ENCODE measurements at places on chromosomes 12 and 14.

DNA sequence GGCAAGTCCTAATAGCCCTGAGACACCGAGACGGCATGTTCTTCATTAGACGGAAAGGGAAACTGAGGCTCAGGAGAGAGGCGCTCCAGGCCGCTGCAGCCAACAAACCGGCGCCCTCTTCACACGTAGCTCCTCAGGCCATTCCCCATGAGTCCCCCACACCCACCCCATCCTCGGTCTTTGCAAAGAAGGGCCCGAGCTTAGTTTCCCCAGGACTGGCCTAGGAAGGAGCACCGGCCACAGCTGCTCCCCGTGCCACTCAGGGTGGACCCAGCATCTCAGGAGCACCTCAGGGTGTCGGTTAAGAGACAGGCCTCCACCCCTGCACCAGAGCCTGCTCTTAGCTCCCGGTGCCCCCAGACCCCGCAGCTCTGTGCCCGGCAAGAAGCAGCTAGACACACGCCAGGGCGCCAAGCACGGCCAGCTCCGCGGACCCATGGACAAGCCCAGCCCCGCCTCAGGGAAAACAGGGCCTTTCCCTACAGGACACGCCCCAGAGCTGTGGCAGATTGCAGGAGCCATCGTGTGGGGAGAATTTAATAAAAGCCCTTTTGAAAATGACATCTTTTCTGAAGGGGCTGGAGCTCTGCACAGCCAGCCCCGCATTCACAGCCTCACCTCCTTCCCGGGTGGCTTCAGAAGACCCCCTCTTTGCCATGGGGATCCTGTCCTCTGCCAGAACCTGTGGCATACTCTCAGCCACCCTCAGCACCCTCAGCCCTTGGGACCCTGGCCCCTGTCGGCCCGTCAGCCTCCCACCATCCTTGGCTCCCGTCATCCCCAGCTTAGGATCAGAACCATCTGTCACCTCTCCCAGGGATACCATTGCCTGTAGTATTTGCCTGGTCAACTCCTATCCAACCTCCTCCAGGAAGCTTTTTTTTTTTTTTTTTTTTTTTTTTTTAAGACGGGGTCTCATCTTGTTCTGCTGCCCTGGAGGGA, 59.7 kb downstream of the LGMN start:
- no peak for DNase-seq
- H3K36me3 ChIP-seq: no peaks in the 10 kb centered on the region
- H3K27ac ChIP-seq: no peak overlapping the region
- H3K4me1 ChIP-seq: no peaks in the 10 kb centered on the region
- peaks cover 9% of the 10 kb centered on the region for H3K27me3 ChIP-seq
- no peak overlapping the region for H3K4me3 ChIP-seq

DNA sequence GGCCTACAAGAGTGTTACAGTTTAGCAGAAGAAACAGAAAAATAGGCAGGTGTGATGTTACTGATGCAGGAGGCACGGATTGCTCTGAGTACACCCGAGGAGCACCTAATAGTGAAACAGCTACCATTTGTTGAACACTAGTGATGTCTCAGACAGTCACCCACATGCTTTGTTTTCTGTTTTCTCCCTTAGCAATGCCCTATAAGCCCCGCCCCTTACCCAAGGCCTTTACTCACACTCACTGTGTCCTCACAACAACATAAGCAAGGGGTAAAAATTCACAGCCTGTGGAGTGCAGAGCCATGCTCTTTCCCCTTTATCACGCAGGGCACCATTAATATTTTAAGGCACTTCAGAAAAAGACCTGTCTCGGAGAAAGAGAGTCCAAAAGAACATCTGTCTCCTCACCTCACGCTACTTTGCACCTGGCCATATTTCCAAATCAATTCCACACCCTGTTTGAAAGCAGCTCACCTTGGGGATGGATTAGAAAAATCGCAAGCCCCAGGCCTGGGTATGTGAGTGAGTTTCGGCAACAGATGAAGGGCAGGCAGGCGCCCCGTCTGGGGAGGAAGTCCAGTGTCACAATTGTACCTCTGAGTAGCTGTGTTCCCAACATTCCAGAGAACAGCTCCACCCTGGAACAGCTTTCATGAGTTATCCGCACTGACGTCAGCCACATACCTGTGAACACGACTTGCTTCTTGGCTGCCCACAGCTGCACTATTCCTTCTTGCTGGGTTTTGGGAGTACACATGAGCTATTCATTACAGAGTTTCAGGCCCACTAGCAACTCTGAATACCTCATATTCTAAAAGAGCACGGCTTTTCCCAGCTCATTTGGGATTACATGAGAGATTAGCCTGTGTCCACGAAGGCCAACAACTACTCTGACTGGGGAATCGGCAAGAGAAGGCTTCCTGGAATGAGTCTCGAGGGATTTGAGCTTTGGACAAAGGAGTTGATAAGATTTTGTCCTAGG, 26.0 kb downstream of the MAPK1IP1L start:
- no peaks in the 10 kb centered on the region for H3K27me3 ChIP-seq
- no peak overlapping the region for H3K27ac ChIP-seq
- H3K36me3 ChIP-seq: no peaks in the 10 kb centered on the region
- peak; percentile 38 for DNase-seq

GRCh38 chr14:96729889-96730288, 67.3 kb upstream of the VRK1 start:
- no peaks in the 10 kb centered on the region for H3K4me1 ChIP-seq
- peaks cover 21% of the 10 kb centered on the region for H3K27me3 ChIP-seq
- no peak overlapping the region for H3K27ac ChIP-seq
- H3K36me3 ChIP-seq: no peaks in the 10 kb centered on the region

DNA sequence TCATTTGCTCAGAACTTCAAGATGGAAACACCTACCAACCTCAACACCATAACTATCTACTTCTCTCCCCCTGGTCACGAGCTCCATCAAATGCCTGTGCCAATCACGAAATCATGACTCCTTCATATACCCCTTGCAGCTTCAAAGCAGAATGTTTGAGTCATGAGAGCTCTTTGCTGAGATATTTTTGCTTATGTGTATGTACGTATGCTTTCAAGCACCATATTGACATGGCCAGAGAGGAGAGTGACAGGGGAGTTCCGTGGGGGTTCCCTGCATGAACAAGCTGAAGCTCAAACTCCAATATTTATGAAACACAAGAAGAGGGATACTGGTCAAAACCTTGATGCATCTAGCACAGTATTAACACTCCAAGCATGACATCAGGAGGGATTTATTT, 374.4 kb downstream of the DPF3 start:
- H3K27me3 ChIP-seq: no peaks in the 10 kb centered on the region
- H3K27ac ChIP-seq: no peak overlapping the region
- no peak overlapping the region for H3K4me3 ChIP-seq
- peaks cover 52% of the 10 kb centered on the region for H3K4me1 ChIP-seq
- DNase-seq: no peak
- H3K36me3 ChIP-seq: peaks cover 14% of the 10 kb centered on the region

DNA sequence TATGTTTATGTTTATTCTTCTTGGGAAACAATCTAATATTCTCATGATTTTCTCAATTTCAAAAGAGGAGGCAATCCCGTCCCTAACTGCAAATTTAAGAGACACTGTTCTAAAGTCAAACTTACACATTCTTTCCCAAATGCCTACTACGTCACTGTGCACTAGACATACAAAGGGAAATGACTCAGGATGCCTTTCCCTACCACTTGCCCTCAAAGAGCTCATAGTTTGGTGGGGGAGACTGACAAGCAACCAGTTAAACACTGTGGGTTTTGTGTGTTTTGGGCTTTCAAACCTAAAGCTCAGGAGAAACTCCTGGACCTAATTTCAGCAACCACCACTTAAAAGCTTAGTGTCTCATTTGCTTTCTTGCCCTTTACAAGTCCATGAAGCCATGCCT, 58.4 kb downstream of the ATP2B1 start:
- H3K4me3 ChIP-seq: no peak overlapping the region
- DNase-seq: no peak
- no peak overlapping the region for H3K27ac ChIP-seq
- peaks cover 2% of the 10 kb centered on the region for H3K27me3 ChIP-seq

GRCh38 chr12:129687731-129688130, 216.1 kb downstream of the TMEM132D start:
- DNase-seq: no peak
- no peak overlapping the region for H3K4me3 ChIP-seq
- no peaks in the 10 kb centered on the region for H3K27me3 ChIP-seq
- H3K4me1 ChIP-seq: no peaks in the 10 kb centered on the region
- H3K27ac ChIP-seq: no peak overlapping the region

- no peaks in the 10 kb centered on the region for H3K27me3 ChIP-seq
- peak; percentile 46 for DNase-seq
- H3K4me3 ChIP-seq: peak overlapping the region; percentile 77
- peaks cover 28% of the 10 kb centered on the region for H3K4me1 ChIP-seq
Measured at GRCh38 chr12:121391619-121392324, 8.1 kb upstream of the RNF34 start.

GRCh38 chr14:25237845-25238244, 187.9 kb upstream of the STXBP6 start:
- H3K4me1 ChIP-seq: no peaks in the 10 kb centered on the region
- H3K27me3 ChIP-seq: no peaks in the 10 kb centered on the region
- no peaks in the 10 kb centered on the region for H3K36me3 ChIP-seq
- no peak overlapping the region for H3K27ac ChIP-seq
- H3K4me3 ChIP-seq: no peak overlapping the region

GRCh38 chr14:23141706-23142444, 22.8 kb upstream of the CEBPE start:
- peaks cover 50% of the 10 kb centered on the region for H3K4me1 ChIP-seq
- H3K36me3 ChIP-seq: no peaks in the 10 kb centered on the region
- H3K27me3 ChIP-seq: no peaks in the 10 kb centered on the region
- no peak overlapping the region for H3K27ac ChIP-seq

DNA sequence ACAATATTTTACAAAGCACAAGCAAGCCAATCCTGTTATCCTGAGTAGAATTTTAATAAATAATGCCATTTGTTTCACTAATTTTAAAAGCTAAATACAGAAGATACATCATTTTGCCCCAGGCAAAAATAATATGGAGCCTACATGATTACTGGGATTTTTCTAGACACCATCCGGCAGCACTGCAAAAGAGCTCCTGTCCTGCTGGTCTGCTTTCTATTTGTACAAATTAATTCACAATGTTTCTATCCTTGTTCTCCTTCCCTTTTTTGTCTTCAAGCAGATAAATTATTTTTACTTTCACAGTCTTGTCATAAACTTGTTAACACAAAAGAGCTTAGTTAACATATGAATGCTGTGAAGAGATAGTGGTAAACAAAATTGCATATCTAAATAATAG, 4.6 kb downstream of the SIX1 start:
- H3K27ac ChIP-seq: no peak overlapping the region
- H3K36me3 ChIP-seq: no peaks in the 10 kb centered on the region
- no peak overlapping the region for H3K4me3 ChIP-seq
- peaks cover 51% of the 10 kb centered on the region for H3K4me1 ChIP-seq
- no peak for DNase-seq

DNA sequence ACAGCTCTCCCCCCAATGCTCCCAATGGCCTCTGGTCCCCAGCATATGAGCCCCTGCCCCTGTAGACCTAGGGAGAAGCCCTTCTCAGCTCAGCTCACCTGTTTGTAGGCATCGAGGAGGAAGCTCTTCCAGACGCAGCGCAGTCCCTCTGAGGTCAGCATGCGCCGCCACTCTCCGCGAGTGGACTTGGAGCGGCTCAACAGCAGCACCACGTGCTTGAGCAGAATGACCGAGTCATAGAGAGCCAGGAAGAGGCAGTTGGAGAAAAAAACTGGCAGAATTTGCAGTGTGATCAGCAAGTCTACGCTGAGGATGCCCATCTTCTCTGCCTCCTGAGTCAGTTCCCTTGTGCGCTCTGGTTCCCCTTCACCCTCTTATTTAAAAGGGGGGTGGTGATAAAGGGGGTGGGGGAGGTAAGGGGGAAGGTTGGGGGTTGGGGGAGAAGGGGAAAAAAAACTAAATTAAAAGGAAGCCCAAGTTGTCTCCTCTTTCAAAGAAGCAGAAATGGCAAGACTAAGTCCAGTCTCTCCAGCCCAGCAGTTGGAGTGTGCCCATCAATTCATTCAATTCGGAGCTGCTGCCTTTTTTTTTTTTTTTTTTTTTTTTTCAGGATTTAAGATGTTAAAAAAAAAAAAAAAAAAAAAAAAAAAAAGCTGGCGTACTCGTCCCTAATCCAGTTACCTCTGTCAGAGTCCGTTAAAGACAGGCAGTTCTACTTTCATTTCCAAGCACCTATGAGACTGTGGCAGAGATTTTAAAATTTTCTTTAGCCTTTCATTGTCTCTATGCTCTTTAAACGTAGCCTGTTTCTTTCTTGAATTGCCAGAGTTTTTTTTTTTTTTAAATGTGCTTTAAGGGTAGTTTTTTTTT, at the start of gene DIO2:
Gene DIO2, minus strand, starts transcription at position 352 of the 870 bp plus-strand sequence. Its CDS starts 32 bp downstream, at position 320.
- DNase-seq: peak; percentile 67
- H3K27ac ChIP-seq: peak within 1 kb of the TSS; percentile 89
- peaks cover 56% of the 10 kb centered on the region for H3K4me1 ChIP-seq
- no peaks in the 10 kb centered on the region for H3K27me3 ChIP-seq

DNA sequence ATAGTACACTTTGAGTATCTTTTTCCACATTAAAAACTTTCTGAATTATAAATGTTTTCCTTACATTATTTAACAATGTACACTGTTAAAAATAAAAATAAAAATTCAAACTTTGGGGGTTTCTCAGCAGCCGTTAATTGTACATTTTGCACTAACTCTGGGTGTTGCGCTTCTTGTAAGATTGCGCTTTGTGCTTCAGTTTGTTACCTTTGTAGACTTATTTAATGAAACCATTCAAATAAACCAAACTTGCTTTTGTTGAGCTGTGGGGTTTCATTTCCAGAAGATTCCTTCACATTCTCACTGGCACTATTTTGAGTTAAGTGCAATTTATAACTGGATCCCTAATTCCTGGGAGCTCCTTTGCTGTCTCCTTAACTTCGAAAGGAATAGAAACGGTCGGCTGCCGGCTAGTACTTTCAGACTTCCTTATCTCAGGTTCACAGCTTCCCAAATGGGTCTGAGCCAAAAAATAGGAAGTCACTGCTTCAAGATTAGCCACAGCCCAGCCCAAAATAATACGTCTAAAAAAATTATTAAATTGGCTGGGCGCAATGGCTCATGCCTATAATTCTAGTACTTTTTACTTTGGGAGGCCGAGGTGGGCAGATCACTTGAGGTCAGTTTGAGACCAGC, 38.2 kb downstream of the RAD52 start:
- peaks cover 33% of the 10 kb centered on the region for H3K36me3 ChIP-seq
- DNase-seq: no peak
- H3K4me1 ChIP-seq: peaks cover 27% of the 10 kb centered on the region
- no peak overlapping the region for H3K4me3 ChIP-seq

DNA sequence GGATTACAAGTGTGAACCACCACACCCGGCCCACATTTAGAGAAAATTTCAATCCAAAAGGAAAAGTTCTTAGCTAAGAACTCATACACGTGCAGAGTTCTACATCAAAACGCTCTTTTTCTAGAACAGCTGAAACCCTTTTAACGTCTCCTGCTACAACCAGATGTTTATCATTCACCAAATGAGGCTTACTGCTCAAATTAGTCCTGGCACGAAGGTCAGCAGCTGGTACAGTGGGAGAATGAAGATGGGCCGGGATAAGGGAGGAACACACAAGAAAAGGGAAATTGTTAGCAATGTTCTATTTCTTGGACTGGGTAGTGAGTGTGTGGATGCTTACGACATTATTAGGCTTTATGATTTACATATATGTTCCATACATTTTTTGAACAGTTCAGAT, 37.2 kb downstream of the PRKAB1 start:
- DNase-seq: no peak
- peaks cover 14% of the 10 kb centered on the region for H3K4me1 ChIP-seq
- no peaks in the 10 kb centered on the region for H3K27me3 ChIP-seq
- peaks cover 36% of the 10 kb centered on the region for H3K36me3 ChIP-seq

Data from HFFc6 (cell line).